Right renal cortex interstitium (tissue), 3 donors: ENCODE measurements at places on chromosomes 1 and 21.
A peak's percentile ranks its signal among the peaks of the same experiment; 100 is the strongest.

GRCh38 chr1:9004031-9004699, 22.1 kb downstream of the SLC2A7 start:
- DNase-seq = no peak

- no peak for DNase-seq
These were observed 155.5 kb upstream of the FGGY start for GRCh38 chr1:59141267-59141863.

DNA sequence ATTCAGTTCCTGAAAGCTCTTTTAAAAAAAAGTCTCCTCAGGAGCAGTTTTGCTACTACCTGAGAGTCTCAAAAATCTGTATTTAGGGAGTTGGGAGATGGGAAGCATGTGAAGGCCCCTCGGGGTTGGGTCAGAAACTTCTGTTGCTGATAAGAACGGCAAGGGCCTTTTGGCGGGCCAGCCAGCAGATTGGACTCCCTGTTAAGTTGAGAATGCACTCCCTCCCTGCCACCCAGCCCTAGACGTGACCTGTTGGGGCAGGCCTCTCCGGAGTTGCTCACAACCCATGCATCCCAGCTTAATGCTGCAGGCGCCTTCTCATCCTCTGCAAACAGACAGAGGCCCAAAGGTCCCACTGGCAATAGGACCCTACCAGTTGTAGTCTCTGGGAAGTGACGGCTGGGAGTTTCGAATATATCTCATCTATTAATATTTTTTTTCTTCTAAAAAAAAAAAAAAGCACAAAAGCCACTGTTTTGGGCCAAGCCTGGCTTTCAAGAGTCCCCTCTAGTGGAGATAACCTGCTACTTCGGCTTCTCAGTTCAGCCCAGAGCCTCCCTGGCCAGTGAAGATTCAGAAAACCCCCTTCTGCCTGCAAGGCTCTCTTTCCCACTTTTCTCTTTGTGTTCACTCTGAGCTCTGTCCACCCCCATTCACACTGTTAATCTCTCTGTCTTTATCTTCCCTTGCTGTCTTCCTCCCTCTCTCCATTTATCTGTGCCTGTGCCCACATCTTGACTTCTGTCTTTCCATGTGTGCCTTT, 5.3 kb downstream of the PLXNA2 start:
- DNase-seq = no peak

DNA sequence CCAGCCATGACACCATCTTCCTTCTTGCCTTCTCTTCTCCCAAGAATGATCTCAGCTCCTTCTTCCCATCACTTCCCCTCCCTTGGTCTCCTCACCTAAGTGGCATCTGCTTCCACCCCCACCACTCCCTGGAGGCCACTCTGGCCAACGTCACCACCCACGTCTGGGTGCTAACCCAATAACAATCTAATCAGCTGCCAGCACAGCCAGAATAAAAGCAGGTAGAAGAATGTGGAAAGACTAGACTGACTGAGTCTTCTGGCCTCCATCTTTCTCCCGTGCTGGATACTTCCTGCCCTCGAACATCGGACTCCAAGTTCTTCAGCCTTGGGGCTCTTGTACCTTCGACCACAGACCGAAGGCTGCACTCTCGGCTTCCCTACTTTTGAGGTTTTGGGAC, 245.3 kb upstream of the CSF3R start:
- no peak for DNase-seq

GRCh38 chr21:14736162-14736561, 190.0 kb upstream of the SAMSN1 start:
- DNase-seq = no peak

GRCh38 chr1:6785728-6786505, 663 bp downstream of the CAMTA1 start:
- DNase-seq = no peak

- DNase-seq = no peak
These were observed 177.0 kb upstream of the TNR start for GRCh38 chr1:175920381-175920780.

DNA sequence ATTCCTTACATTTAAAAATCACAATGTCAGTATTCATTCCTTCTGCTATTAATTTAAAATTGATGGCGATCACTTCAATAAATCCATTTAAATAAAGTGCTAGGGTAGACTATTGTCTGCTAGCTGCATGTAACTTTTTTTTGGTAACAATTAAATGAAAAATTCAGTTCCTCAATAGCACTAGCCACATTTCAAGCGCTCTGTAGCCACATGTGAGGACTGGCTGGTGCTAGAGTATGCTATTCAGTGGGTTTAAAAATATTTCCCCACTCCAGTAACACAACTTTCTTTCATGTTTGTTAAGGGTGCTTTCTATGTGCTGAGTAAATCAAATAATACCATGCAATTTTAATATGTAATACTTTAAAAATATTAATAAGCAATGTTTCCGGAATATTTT, 108.2 kb downstream of the LTN1 start:
- DNase-seq = no peak

DNA sequence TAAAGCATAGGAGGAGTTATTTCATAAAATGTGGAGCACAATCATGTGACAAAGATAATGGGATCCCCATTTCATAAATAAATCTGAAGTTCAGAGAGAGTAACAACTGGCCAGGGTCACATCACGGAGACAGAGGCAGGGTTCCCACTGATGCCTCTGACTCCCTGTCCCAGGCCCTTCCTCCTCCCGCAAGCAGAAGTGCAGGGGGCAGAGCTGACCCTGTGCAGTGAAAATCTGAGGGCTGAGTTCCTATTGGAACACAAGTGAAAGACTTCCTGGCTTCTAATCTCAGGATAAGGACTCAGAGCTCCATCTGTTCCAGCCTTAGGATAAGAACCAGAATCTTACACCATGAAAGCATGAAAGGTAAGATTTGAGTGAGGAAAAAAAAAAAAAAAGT, 22.0 kb downstream of the SELL start:
- no peak for DNase-seq

DNA sequence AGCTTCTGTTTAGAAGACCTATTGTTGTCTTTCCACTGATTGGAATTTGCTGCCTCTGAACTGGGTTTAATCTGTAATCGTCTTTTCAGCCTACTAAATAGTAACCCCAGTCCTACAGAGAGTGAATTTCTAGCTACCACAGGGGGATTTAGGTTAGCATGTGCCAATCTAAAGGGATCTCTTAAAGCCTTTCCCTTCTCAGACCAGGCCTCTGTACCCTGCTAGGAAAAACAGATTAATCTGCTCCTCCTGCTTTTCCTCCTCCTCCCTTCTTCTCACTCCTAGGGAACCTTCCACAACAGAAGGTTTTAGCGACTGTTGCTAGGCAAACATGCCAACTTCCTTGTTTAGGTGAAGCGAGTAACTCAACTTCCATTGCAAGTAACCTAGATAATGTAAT, 1.3 kb upstream of the RC3H1 start:
- peak; percentile 41 for DNase-seq

DNA sequence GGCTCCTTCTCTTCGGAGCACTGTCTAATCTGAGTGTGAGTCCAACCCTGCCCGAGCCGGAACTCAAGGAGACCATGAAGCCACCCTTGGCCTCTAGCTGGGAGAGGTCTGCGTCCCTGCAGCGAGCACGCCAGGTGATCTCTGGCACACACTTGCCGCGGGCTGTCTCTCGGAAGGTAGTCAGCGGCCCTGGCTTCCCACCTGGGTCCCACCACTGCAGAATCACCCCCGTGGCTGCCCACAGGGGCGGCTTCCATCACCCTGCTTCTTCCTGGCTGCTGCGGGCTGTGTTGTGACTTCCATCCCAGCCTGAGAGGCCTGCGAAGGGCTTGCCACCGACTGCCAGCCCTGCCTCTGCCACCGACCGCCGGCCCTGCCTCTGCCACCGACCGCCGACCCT, 17.0 kb downstream of the FAAP20 start:
- DNase-seq = no peak

GRCh38 chr1:50295566-50295965, 127.7 kb downstream of the DMRTA2 start:
- no peak for DNase-seq

DNA sequence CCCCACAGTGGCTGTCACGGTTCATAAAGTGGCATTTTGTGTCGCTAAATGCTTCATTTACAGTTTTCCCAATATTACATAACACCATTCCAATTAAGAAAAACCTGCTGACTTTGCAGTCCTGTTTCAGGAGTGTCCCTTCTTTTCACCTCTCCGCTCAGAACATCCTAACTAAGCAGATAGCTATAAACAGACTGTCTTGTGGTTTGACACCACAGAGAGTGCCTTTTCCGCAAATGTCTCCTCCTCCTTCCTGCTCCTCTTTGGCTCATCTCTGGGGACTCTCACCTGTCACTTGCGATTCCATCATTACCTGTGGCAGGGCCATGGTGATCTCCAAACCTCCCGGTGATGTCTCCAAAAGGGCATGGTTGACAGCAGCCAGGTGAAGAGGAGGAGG, 119.0 kb downstream of the CNIH3 start:
- no peak for DNase-seq

DNA sequence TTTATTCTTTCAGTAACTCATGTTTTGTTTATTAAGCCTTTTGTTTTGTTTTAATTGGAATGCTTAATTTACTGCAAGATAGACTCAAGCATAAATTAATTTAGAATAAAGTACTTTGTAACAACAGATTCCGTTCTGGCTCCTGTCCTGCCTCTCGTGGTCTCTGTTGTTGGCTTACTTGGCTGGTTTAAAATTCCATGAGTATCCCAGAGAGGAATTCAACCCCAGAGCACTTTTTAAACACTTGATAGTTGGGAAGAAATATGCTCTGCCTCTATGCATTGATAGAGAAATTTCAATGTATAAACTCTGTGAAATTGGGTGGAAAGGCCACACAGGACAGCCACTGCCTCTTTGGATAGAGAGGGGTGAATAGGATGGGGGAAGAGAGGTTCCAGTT, 89.7 kb downstream of the ATP5PO start:
- DNase-seq = no peak

GRCh38 chr1:160411271-160412027, 11.1 kb downstream of the VANGL2 start:
- DNase-seq = no peak

DNA sequence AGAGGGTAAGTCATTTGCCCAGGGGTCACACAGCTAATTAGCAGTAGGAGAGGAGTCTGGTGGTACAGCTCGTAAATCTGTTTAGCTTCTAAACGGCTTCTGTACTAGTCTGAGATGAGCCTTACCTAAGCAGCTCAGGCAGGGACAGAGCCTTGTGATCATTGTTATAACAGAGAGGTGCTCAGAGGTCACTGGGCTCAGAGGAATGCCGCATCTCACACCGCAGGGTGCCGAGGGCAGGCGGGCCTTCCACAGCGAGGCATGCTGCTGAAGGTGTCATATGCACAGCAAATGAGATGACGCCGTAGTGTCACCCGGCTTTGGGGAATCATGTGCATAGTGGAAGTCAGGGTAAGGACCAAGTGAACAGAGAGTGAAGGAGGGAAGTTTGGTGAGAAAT, 305.2 kb upstream of the FMN2 start:
- no peak for DNase-seq

- DNase-seq = no peak
These were observed 53.1 kb downstream of the MEGF6 start for GRCh38 chr1:3558036-3558726.

DNA sequence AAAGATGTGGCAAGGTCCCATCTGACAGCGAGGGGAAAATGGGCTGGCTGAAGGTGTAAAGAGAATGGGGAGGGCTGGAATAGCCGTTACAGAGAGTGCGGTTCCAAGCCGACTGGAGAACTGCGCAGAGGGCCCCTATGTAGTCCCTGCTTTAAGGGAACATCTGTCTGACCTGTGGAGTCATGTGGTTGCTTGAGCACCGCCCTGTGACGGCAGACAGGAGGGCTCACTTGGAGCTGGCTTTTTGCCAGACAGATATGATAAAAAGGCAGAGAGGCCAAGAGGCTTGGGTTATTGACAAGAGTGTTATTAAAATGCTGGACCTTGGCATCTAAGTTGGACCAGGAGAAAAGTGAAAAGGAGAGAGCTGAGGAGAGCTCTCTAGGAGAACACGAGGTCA, 5.9 kb upstream of the PTPRF start:
- DNase-seq = no peak

- no peak for DNase-seq
These were observed 9.7 kb upstream of the GBP6 start for GRCh38 chr1:89354205-89354604.

- DNase-seq = no peak
These were observed 2.6 kb upstream of the KCNE1 start for GRCh38 chr21:34514576-34515115.
